CMK (cell line): ENCODE measurements at places on chromosomes 16 and 17.

DNA sequence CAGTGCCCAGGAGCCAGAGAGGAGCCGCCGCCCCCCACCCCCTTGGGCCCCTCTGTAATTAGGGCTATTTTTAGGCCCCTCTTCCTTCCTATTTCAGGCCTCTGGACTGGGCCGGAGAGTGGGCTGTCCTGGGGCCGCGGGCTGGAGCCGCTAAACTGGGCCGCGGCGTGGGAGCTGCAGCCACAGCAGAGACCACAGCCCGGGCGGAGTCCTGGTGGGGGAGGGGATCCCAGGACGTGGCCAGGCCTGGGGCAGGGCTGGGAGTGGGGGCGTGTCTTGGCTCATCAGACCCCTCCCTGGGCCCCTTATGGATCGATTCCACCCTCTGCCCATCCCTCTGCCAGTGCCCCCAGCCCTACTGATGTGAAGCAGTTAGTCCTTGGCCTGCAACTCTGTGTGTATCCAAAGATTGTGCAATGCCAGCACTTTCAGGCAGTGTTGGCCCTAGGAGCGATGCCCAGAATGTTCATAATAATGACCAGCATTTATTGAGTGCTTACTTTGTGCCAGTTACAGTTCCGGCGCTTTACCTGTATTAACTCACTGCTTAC is 15.0 kb upstream of the TAC4 start:
- DNase-seq, result peak; percentile 74

GRCh38 chr17:79630821-79631639 is 20.2 kb upstream of the RBFOX3 start:
- DNase-seq, result no peak

- no peak for DNase-seq
These were observed 57.0 kb downstream of the NSRP1 start for GRCh38 chr17:30173649-30174048.

DNA sequence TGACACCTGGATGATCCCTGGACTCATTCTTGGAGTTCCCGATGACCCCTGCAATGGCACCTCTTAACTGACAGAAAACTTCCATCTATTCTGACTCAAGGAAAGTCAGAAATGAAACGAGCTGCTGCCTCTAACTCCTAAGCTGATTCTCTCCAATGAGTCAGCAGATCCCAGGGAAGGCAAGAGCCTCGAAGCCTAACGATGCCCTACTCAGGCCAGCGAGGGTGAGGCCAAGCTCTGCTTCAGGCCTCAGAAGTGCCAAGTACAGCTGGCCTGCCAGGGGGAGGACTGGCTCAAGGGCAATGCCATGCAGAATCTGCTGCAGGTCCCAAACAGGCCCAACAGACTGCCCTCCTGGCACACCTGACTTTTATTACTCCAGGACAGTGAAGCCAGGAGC is 36.3 kb downstream of the PLXDC1 start:
- DNase-seq, result no peak

- DNase-seq, result no peak
These were observed 15.3 kb downstream of the TMEM98 start for GRCh38 chr17:32943206-32943605.

DNA sequence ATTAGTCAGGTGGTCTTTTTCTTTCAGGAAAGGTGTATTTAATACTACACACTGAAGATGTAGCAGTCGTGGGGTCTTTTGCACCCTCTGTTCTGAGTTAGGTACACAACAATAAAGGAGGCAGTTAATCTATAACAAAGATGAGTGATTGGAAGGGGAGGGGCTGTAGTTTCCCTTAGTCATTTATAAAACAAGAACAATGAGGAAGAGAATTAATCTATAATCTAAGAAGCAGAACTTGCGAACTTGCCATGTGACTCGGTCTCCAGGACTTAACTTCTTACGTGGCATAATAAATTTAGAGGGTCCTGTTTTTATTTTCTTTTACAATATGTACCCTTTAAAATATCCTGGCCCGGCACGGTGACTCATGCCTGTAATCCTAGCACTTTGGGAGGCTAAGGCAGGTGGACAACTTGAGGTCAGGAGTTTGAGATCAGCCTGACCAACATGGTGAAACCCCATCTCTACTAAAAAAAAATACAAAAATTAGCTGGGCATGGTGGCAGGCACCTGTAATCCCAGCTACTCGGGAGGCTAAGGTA is 8.6 kb upstream of the APPBP2 start:
- DNase-seq, result no peak

- no peak for DNase-seq
These were observed 261.8 kb downstream of the CDH13 start for GRCh38 chr16:82888591-82889001.

- no peak for DNase-seq
These were observed 463.1 kb downstream of the MAF start for GRCh38 chr16:79137426-79137939.

DNA sequence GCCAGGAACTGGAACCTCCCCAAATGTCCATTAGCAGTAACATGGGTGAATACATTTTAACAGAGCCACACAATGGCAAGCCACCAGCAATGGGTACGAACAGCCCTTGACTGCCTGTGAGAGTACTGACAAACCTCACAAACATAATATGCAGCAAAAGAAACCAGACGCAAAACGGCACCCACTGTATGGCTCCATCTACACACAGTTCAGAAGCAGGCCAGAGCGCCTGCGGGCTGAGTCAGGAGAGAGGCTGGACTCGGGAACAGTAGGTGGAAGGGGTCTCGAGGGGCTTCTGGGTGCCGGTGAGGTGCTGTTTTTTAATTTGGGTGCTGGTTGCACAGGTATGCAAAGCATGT is 77.4 kb upstream of the TOB1 start:
- no peak for DNase-seq

GRCh38 chr16:87297407-87297806 is 19.8 kb downstream of the C16orf95 start:
- no peak for DNase-seq

GRCh38 chr17:11081342-11081741 is 159.7 kb upstream of the SHISA6 start:
- DNase-seq, result no peak

DNA sequence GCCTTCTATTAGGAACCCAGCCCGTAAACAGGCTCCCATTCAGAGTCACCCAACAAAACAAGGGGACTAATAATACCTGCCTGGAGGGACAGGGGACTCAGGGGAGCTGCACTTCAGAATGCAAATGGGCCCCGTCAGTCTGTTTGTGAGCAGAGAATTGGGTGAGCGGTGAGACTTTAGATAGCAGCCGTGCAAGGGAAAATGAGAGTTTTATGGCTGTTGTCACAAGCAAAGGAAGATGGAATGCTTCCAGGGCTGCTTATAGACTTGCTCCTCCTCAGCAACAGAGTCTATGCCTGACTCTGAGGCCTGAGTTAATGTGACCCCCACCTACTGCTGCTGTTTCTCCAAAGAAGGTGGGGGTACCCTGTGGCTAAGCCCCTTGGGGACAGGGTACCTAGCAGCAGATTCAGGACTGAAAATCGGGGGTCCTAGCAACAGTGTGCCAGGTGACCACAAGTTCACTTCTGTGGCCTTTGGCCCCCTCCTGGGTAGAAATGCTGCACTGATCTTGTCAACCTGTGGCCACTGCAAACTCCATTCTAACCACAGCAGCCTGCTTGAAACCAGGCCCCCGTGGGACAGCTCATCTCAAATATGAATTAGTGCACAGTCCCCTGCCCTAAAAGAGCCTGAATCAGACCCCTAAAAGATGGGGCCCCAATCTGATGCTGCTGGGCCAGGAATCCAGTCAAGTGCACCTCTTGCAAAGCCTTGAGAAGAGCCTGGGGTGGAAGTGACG is 126.4 kb downstream of the C16orf78 start:
- DNase-seq, result no peak

- DNase-seq, result no peak
These were observed 51.1 kb upstream of the LGALS9 start for GRCh38 chr17:27579897-27580321.
